Smooth muscle cell of the pulmonary artery (primary cell): ENCODE measurements at places on chromosomes 7 and 10. TPM values are rescaled to one million over a fixed set of nuclear protein-coding genes. Genes with fewer than 3 reads are reported as not detected.

The SH2B2 gene
- 3.1 and 7.1 TPM in 2 replicates for total RNA-seq

The ADAMTS14 gene
- total RNA-seq = 2.5 TPM in 2 replicates

The TMEM213 gene
- total RNA-seq = not detected in 2 replicates

The ASB10 gene
- total RNA-seq = not detected in 2 replicates

The CXCL12 gene
- 101 and 348 TPM in 2 replicates for total RNA-seq

The GIMAP2 gene
- total RNA-seq = 0.43 and 1.7 TPM in 2 replicates

The TRPV5 gene
- not detected in 2 replicates for total RNA-seq

The MEIG1 gene
- 0.46 TPM in 1 of 2 replicates, not detected in the other for total RNA-seq

The PDAP1 gene
- total RNA-seq = 22.6 and 26.3 TPM in 2 replicates

The HABP2 gene
- not detected in 2 replicates for total RNA-seq
